ENCODE measurements at places on chromosomes 1 and 21. TPM values are rescaled to one million over a fixed set of nuclear protein-coding genes. Genes with fewer than 3 reads are reported as not detected.

DNA sequence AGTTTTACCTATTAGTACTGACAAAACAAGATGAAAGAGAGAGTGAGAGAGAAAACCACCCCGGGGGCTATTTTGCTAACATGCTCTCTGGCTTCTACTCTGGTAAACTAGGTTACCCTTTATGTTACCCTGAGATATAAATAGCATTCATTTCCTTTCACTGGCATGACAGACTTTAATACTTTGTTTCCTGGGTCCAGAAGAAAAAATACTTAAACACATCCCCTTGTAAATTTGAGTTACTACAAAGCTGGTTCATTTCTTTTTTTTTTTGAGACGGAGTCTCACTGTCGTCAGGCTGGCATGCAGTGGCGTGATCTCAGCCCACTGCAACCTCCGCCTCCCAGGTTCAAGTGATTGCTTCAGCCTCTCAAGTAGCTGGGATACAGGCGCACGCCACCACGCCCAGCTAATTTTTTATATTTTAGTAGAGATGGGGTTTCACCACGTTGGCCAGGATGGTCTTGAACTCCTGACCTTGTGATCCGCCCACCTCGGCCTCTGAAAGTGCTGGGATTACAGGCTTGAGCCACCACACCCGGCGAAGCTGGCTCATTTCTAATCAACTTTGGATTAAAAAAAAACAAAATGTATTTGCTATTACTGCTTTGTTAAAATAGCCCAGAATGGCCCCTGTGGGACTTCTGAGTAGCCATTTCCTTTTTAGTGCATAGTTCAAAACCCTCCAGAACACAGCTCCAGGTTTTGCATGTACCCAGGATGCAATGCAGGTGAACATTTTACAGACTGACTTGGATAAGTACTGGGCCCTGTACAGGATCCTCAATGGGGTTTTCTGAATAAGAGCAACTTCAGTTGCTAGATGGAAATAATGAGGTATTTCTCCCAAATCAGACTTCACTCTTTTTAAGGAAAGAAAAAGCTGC lies 20.6 kb downstream of the INPP5B start:
- DNase-seq = no peak

The KCNT2 gene
- 0.17 TPM for total RNA-seq

The SAMSN1 gene
- not detected for total RNA-seq

The SELE gene
- total RNA-seq = 5.7 TPM

The TNFRSF9 gene
- 0.51 TPM for total RNA-seq

Measured in dermis blood vessel endothelial cell (primary cell).